ENCODE measurements at places on chromosomes 1 and 21. TPM values are rescaled to one million over a fixed set of nuclear protein-coding genes. Genes with fewer than 3 reads are reported as not detected.

- no peak overlapping the region for H3K4me3 ChIP-seq
- peaks cover 28% of the 10 kb centered on the region for H3K36me3 ChIP-seq
- peaks cover 19% of the 10 kb centered on the region for H3K4me1 ChIP-seq
- H3K27me3 ChIP-seq = no peaks in the 10 kb centered on the region
- H3K27ac ChIP-seq = no peak overlapping the region
Measured at GRCh38 chr1:58718435-58718834, 18.6 kb upstream of the MYSM1 start.

GRCh38 chr1:115771847-115772457 lies 3.4 kb upstream of the CASQ2 start:
- no peaks in the 10 kb centered on the region for H3K36me3 ChIP-seq
- peaks cover 16% of the 10 kb centered on the region for H3K4me1 ChIP-seq
- peak overlapping the region; percentile 49 for H3K27ac ChIP-seq
- H3K4me3 ChIP-seq = no peak overlapping the region
- H3K27me3 ChIP-seq = no peaks in the 10 kb centered on the region
- DNase-seq = peak; percentile 94

DNA sequence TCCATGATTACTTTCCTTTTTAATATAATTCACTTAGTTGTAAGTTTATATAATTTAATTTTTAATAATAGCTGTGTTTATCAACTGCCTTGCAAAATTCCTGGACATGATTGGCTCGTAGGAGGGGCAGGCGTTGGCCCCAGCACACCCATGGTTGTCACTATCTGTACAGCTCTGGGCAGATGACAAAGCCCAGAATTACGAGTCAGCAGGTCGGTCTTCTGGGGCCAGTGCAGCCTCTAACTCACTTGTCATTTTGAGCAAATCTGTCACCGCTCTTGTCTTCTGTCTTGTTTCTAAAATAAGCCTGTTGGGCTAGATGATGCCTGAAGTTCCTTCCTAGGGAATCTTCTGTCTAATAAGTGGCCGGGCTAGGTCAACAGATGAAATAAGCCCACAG lies 21.4 kb upstream of the LRRC38 start:
- DNase-seq = no peak
- no peaks in the 10 kb centered on the region for H3K36me3 ChIP-seq
- no peak overlapping the region for H3K4me3 ChIP-seq
- H3K27ac ChIP-seq = no peak overlapping the region

DNA sequence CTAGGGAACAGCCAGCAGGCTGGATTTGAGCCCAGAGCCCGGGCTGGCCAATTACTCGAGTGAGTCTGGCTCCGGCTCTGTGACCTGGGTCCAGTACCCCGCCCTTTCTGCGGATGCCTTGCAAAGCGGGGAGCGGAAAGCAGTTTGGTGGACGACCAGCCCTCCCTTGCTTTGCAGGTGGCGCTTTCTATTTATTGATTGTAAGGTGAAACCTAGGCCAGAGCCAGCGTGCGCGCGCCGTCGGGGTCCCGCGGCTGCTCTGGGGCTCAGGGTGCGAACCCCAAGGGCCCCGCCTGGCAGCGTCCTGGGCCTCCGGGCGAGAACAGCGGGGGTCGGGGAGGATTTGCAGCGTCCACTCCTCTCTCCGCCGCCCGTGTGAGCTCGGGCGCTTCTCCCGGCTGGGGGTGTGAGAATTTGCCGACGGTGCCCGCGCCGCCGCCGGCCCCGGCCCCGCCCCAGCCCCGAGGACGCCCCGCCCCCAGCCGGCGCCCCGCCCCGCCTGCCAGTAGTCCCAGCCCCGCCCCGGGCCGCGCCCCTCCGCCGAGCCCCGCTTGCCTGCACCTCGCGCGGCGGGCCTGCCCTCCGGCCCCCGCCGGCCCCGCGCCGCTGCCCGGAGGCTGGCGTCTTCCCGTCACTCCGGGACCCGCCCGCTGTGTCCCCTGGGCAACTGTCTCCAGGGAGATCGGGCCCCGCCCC lies 37.6 kb downstream of the PIK3CD start:
- peaks cover 15% of the 10 kb centered on the region for H3K4me1 ChIP-seq
- H3K27me3 ChIP-seq = no peaks in the 10 kb centered on the region
- no peaks in the 10 kb centered on the region for H3K36me3 ChIP-seq
- peak overlapping the region; percentile 83 for H3K4me3 ChIP-seq
- H3K27ac ChIP-seq = peak overlapping the region; percentile 84

- H3K27me3 ChIP-seq = no peaks in the 10 kb centered on the region
- H3K36me3 ChIP-seq = peaks cover 30% of the 10 kb centered on the region
- no peak overlapping the region for H3K4me3 ChIP-seq
- no peak for DNase-seq
- H3K27ac ChIP-seq = peak overlapping the region; percentile 43
- H3K4me1 ChIP-seq = no peaks in the 10 kb centered on the region
Measured at GRCh38 chr1:171800342-171800741, 18.9 kb downstream of the METTL13 start.

SIM2 gene
- 14.4 TPM for total RNA-seq

DNA sequence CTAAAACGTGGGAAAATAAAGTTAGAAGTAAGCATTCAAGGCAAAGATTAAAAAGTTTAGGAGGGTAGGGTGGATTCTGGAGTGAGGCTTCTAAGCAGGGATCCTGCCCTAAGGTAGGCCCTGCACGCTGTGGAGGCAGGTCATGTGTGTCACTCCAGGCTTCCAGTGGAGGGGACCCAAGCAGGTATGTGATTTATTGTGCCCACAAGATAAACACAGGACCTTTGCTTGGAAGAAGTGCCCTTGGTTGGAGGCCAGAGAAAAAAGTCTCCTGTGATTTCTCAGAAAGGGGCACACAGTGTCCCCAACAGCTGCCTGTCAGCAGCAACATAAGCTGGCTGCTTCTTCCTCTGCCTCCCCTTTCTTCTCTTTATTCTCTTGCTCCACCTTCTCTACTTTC lies 110.8 kb downstream of the FOXD2 start:
- no peaks in the 10 kb centered on the region for H3K27me3 ChIP-seq
- no peaks in the 10 kb centered on the region for H3K4me1 ChIP-seq
- H3K4me3 ChIP-seq = no peak overlapping the region
- no peak overlapping the region for H3K27ac ChIP-seq
- DNase-seq = no peak

DNA sequence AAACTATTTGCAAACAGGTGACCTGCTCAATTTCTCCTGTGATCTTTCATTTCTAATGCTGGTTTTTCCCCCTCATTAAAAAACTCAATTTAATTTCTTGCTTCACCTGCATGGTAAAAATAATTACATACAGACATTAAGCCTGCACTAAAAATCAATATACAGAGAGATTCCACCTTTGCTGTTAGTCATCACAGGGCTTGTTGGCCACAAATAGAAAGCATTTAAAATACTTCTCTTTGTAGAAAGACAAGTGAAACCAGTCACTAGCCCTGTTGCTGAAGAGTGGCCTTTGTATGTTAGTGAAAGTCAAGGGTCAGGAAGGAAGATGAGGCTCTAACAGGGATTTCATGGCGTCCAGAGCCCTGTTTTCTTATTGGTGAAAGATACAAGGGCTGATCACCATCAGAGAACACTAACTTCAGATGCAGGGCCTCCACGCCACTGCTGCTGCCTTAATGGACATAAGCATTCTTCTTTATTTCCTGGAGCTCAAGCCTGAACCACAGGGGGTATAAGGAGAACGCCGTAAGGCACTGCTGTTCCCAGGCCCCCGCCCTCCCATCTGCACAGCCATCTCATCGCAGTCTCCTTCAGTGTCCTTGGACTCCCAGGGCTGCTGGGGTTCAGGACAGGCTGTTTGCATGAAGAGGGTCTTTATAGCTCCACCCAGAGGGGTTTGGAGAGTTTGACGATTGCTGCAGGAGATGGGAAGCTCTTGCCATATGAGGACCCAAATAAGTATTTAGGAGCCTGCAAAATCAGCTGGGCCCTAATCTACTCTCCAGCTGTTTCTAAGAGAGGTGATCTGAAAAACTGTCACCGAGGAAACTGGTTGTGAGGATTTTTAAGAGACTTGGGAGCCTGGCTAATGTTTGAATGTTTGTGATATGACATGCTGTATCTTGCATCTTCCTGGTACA lies 117.3 kb upstream of the IRF2BP2 start:
- peak overlapping the region; percentile 28 for H3K27ac ChIP-seq
- no peaks in the 10 kb centered on the region for H3K36me3 ChIP-seq
- H3K4me1 ChIP-seq = peaks cover 63% of the 10 kb centered on the region
- no peak for DNase-seq
- H3K4me3 ChIP-seq = no peak overlapping the region

ESPN gene
- total RNA-seq = not detected

GRCh38 chr1:201318504-201319340 lies 35.4 kb downstream of the PKP1 start:
- H3K36me3 ChIP-seq = peaks cover 4% of the 10 kb centered on the region
- no peak overlapping the region for H3K4me3 ChIP-seq
- peak overlapping the region; percentile 78 for H3K27ac ChIP-seq
- no peaks in the 10 kb centered on the region for H3K27me3 ChIP-seq
- DNase-seq = peak; percentile 61

DNA sequence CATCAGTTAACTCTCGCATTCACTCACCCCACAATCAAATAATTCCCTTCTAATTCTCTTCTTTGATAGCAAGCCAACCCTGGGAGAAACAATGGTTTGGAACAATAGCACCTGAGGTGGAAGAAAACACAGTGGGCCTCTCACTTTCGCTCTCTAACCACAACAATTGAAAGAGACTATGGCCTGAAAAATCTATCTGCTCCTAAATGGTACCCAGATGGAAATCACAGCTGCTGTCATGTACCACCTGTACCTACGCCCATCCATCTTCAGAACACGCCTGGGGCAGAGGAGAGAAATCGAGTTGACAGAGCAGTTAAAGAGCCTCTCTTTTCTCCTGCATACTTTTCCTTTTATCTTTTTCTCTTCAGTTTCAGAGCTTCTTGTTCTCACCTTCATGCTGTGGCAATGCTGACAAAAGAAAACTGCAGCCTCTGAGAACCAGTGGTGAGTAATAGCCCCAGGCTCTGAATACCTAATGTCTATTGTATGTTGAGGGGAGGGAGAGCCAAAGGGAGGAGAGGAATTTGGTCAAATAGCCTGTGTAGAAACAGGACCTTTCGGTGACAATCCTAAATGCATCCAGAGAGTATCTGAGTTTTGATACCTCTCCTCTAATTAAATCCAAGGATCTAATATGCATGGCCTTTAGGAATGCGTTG lies 57.7 kb downstream of the ZC3H11B start:
- peaks cover 12% of the 10 kb centered on the region for H3K4me1 ChIP-seq
- no peak overlapping the region for H3K27ac ChIP-seq
- H3K27me3 ChIP-seq = peaks cover 52% of the 10 kb centered on the region
- no peak overlapping the region for H3K4me3 ChIP-seq

GRCh38 chr1:62444701-62445100 lies 7.9 kb downstream of the USP1 start:
- H3K4me3 ChIP-seq = no peak overlapping the region
- H3K4me1 ChIP-seq = peaks cover 14% of the 10 kb centered on the region
- peak overlapping the region; percentile 12 for H3K27ac ChIP-seq

GRCh38 chr1:30704271-30704670 lies 19.1 kb downstream of the MATN1 start:
- H3K36me3 ChIP-seq = no peaks in the 10 kb centered on the region
- no peak for DNase-seq

DDX59 gene
- 36.6 TPM for total RNA-seq

LMOD1 gene
- not detected for total RNA-seq

- H3K4me1 ChIP-seq = peaks cover 22% of the 10 kb centered on the region
- no peak overlapping the region for H3K27ac ChIP-seq
- H3K36me3 ChIP-seq = no peaks in the 10 kb centered on the region
- H3K27me3 ChIP-seq = no peaks in the 10 kb centered on the region
- DNase-seq = no peak
- H3K4me3 ChIP-seq = no peak overlapping the region
Measured at GRCh38 chr1:185721553-185721952, 12.6 kb upstream of the HMCN1 start.

- DNase-seq = no peak
- no peaks in the 10 kb centered on the region for H3K36me3 ChIP-seq
- H3K4me1 ChIP-seq = peaks cover 6% of the 10 kb centered on the region
- H3K27me3 ChIP-seq = no peaks in the 10 kb centered on the region
Measured at GRCh38 chr1:26340047-26340481, 13.9 kb downstream of the CRYBG2 start.

DNA sequence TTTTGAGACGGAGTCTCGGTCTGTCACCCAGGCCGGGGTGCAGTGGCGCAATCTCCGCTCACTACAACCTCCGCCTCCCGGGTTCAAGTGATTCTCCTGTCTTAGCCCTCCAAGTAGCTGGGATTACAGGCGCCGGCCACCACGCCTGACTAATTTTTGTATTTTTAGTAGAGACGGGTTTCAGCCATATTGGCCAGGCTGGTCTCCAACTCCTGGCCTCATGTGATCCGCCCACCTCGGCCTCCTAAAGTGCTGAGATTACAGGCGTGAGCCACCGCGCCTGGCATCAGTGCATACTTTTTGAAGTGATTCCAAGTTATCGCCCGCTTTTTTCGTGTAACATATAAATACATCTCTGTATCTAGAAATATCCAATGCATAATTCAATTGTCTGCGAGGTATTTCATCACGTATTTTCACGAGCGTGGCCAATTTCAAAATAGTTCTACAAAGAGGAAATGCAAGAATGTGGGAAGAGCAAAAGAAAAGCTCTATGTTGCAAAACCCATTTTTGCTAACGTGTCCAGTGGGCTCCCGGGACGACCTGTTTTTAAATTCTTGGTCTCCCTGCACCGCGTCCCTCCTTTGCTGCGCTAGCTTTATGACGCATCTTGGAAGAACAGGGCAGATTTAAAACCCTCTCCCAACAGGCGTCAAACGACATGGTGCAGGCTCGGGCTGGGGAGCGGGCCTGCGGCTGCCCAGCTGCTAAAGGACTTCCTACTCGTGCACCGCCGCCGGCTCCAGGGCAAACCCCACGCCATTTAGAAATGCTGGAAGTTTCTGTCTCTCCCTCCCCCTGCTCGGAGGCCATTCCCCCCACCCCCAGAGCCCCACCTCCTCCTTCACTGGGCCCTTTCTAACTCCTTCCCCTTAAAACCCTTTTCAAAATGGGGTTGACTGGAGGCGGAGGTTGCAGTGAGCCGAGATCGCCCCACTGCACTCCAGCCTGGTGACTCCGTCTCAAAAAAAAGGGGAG lies 923 bp upstream of the IFNGR2 start:
- peak overlapping the region; percentile 63 for H3K27ac ChIP-seq
- H3K4me1 ChIP-seq = peaks cover 26% of the 10 kb centered on the region

- no peaks in the 10 kb centered on the region for H3K4me1 ChIP-seq
- no peak overlapping the region for H3K4me3 ChIP-seq
- no peaks in the 10 kb centered on the region for H3K36me3 ChIP-seq
- H3K27me3 ChIP-seq = peaks cover 62% of the 10 kb centered on the region
- no peak overlapping the region for H3K27ac ChIP-seq
Measured at GRCh38 chr1:157580179-157580827, 17.6 kb downstream of the FCRL4 start.

ATP1A2 gene
- 0.07 TPM for total RNA-seq

AIRE gene
- total RNA-seq = not detected

- no peak overlapping the region for H3K4me3 ChIP-seq
- no peaks in the 10 kb centered on the region for H3K4me1 ChIP-seq
- H3K36me3 ChIP-seq = no peaks in the 10 kb centered on the region
- no peak for DNase-seq
- H3K27ac ChIP-seq = no peak overlapping the region
Measured at GRCh38 chr1:67110352-67110751, 24.4 kb downstream of the C1orf141 start.

DNA sequence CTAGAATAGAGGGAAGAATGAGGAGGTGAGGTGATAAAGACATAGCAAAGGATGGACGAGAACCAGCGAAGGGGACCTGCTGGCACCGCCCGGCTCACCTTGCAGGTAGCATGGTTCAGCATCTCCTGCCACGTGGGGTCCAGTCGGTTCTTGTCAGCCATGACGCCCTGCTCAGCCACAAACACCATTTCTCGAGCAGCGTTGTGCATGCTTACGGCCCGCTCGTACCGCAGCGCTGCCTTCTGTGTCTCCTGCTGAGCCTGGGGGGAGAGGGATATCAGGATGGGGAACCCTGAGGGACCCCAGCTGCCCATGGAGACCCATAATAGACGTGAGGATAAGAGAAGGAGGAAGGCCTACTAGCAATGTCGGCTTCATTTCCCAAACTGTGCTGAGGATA lies 11.4 kb downstream of the SH3BP5L start:
- H3K36me3 ChIP-seq = peaks cover 70% of the 10 kb centered on the region
- H3K27ac ChIP-seq = no peak overlapping the region
- H3K4me1 ChIP-seq = peaks cover 29% of the 10 kb centered on the region
- no peak for DNase-seq
- H3K4me3 ChIP-seq = no peak overlapping the region

Measured in MCF 10A (cell line).